Germinal center (tissue), 1 donor: ENCODE measurements at places on chromosomes 1 and 21.

DNA sequence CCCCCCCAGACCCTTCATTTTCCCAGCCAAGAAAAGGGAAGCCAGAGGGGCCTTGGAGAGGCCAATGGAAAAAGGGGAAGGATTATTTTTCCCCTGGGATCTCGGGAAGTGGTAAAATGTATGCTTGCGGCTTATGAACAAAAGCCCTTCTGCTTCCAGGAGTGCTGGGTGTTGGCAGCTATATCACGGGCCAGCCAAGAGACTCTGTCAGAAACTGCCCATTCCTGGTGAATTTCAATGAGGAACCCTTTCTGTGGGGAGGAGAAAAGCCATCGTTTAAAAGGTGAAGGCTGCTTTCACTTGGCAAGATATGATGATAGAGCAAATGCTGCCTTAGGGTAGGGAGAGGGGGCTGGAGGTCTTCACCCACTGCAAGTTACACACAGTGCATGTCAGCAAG, 69.7 kb upstream of the ZC3H12A start:
- no peak for DNase-seq

DNA sequence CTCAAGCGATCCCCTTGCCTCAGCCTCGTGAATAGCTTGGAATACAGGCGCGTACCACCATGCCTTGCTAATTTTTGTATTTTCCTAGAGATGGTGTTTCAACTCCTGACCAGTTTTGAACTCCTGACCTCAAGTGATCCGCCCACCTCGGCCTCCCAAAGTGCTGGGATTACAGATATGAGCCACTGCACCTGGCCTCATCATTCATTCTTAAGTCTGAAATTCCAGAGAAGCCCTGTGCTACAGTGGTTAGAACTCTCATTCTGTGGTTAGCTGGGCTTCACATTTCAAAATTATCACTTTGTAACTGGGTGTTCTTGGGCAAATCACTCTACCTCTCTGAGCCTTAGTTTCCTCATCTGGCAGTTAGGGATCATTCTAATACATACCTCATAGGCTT, 86.1 kb upstream of the POU3F1 start:
- DNase-seq = no peak

- DNase-seq = no peak
These were observed at the start of gene RORC for GRCh38 chr1:151831605-151832004. Gene RORC, minus strand, starts transcription at chr1:151831802. Its CDS starts 38 bp downstream, at chr1:151831764.

- DNase-seq = no peak
These were observed 45.8 kb upstream of the SAMSN1 start for GRCh38 chr21:14591882-14592281.

GRCh38 chr1:194537521-194537920, 1351.1 kb upstream of the B3GALT2 start:
- no peak for DNase-seq
